Hippocampal formation (tissue), 2 donors: ENCODE measurements at places on chromosomes 4 and X.

DNA sequence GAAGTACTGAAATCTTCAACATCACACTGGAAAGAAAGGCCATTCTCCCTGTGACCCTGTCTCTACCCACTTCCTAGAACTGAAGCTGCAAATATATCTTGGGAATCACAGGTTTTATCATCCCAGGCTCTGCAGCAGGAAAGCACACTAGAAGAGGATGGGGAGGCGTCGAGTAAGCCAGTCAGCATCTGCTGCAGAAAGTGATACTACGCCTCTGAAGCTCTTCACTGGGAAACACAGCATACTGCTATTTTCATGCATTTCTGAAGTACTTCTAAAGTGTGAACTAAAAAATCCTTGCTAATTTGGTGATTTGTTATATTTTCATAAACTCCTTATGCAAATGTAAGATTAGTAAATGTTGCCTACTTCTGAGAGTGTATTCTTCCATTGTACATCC lies 29.1 kb downstream of the RAB33B start:
- peak; percentile 54 for DNase-seq

- no peak for DNase-seq
These were observed 94.7 kb upstream of the SRD5A3 start for GRCh38 chr4:55251342-55251741.

GRCh38 chrX:108271397-108271787 lies 166.8 kb downstream of the COL4A6 start:
- DNase-seq: no peak

- DNase-seq: no peak
These were observed 145.2 kb downstream of the PDHA2 start for GRCh38 chr4:95985051-95985450.

DNA sequence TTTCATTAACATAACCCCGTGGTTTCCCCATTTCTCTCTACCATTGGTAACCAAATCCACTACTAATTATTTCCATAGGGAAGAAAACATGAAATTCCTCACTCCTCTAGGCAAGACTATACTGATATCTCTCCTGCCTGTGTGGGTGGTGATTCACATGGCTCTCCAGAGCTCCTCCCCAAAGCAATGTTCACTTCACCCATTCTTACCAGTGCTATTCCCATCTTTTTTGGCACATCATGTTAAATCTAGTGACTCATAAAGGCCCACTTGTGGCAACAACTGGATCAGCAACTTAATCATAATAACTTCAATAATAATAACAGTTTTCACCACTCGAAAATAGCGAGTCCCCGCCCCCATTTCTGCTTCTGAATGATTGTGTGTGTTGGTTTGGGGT lies 6.1 kb upstream of the HCCS start:
- DNase-seq: no peak

- no peak for DNase-seq
These were observed 157.3 kb downstream of the RRAGB start for GRCh38 chrX:55874807-55875206.

DNA sequence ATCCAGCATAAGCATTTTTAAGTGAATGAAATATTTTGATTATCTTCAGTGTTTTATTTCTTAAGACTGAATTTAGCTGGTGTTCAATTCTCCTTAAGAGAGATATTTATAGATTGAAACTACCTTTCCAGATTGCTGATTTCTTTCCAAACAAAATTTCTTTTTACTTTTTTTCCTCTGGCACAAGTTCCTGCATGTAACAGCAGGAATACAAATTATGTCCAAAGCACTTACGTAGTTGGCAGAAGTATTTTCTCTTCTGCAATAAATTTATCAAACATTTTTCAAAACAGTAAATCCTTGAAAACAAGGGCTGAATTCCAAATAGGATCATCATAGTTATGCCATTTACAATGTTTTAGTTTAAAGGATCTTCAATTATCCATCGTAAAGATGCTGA lies 412.6 kb downstream of the IQCM start:
- DNase-seq: no peak

GRCh38 chr4:8641256-8641655 lies 48.7 kb downstream of the CPZ start:
- no peak for DNase-seq

GRCh38 chr4:101345271-101345595 lies 2.1 kb downstream of the PPP3CA start:
- peak; percentile 64 for DNase-seq

DNA sequence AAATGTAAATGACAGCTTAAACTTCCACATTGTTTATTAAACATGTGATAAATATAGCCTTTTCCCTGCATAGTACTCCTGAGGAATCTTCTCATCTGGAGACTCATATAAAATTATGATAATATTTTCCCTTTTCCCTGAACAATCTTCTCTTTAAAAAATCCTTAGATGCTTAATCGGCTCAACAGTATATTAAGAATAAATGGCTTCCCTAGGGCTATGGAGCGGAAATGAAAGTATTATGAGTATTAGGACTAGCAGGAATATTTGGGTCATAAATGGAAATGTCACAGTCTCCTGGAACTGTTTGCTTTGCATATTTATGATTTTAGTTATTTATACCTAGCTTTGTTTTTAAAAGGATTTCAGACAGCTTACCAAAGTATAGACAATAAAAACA lies 200.7 kb upstream of the PDE5A start:
- DNase-seq: no peak

- no peak for DNase-seq
These were observed 186.5 kb downstream of the FBXO8 start for GRCh38 chr4:174096999-174097398.

GRCh38 chr4:67593741-67594175 lies 35.2 kb downstream of the STAP1 start:
- DNase-seq: no peak

DNA sequence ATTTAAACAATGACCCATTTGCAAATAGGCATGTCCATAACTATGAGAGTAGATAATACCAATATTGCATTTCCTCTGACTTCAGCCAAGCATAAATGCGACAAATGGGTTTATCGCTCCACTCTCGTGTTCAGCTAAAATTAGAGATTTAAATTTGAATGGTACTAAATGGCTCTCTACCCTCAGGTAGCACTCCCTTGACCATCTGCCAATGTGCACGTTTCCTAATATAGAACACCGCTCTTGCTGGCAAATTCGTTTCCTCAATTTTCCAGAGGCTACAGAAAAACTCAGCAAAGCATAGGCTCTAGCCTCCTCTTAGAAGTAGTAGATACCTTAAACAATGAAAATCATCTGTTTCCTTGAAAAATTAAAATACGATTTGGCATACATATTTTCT lies 251.6 kb downstream of the ADGRA3 start:
- no peak for DNase-seq

GRCh38 chrX:29707088-29707487 lies 508.3 kb upstream of the MAGEB2 start:
- DNase-seq: no peak

DNA sequence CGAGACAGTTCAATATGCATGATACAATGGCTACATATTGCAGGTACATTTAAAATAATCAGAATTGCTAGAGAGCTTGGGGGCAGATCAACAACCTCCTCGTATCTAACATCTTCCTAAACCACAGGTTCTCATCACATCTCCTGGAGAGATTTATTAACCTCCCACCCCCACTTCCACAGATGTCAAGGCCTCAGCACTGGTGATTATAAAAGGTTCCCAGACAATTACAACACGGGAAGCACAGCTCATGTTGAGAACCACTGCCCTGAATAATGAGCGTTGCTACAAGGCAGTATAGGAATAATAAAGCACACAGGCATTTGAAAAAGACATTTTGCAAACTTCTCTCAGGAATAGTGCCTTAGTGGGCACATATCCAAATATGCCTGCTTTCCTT lies 42.8 kb downstream of the ELOVL6 start:
- no peak for DNase-seq

DNA sequence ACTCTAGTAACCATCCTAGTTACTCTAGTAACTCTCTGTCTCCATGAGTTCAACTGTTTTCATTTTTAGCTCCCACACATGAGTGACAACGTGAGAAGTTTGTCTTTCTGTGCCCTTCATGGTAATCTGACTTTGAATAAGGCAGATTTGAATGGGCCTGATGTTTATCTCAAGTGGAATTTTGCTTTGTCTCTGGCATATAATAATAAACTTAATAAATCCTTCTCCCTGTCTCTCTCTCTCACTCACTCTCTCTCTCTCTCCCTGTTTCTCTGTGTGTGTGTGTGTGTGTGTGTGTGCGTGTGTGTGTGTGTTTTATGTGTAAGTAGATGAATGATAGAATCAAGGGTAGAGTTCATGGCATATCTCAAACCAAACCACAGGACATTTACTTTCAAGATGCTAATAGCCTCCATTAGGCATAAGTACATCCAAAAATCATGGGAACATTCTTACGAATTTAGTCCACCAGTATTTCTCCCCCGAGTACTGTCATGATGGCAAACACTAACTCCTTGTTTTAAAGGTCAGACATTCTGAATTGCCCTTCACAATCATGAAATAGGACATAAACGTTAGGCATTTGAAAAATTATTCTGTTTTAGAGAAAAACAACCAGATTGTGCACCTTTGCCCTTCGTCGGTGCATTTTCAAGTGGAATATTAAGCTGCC lies 193.1 kb downstream of the SPATA18 start:
- DNase-seq: no peak

GRCh38 chr4:47270201-47270888 lies 193.2 kb downstream of the COMMD8 start:
- DNase-seq: no peak

- no peak for DNase-seq
These were observed 250.3 kb upstream of the FAM47A start for GRCh38 chrX:34382416-34382815.

- no peak for DNase-seq
These were observed 27.7 kb downstream of the UTP14A start for GRCh38 chrX:129933700-129934099.

DNA sequence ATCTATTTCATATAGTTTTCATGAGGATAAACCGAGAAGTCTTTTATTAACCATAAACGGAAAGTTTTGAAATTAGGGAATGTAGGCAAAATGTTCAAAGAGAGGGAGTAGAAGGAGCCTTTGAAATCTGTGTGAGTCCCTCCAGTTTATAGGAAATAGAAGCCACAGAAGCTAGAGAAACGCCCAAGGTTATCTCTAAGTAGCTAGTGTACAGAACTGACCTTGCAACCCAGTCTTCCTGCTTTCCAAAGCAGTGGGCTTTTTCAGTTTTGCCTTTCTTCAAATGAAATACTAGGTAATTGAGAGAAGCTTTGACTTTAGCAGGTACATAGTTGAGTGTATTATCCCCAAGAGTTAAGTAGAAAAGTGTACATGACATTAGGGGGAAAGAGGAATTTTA lies 39.4 kb downstream of the STIM2 start:
- no peak for DNase-seq

- DNase-seq: no peak
These were observed 44.9 kb upstream of the STIM2 start for GRCh38 chr4:26815706-26816105.
